Neural progenitor cell (in vitro differentiated cells): ENCODE measurements at places on chromosomes 3 and 15. TPM values are rescaled to one million over a fixed set of nuclear protein-coding genes. Genes with fewer than 3 reads are reported as not detected.

The ACAN gene
- 0.06 and 0.34 TPM in 2 replicates for total RNA-seq

The UROC1 gene
- total RNA-seq, result not detected in 2 replicates

DNA sequence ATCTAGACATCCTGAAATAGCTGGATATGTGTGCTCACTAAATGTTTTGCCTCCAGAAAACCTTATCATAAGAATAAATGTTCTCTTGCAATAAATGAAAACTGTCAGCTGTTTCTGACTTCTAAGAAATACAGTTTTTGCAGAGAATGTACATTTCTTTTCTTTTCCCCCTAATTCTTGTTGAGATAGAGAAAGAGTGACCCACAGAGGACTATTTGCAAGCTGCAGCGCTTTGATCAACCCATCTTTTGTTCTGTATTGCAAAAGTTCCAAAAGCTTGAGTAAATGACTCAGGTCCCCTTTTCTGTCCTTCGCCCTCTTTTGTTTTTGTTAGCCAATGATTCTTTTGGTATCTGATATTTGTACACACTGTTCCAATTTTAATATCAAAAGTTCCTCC lies 141.9 kb downstream of the BBX start:
- H3K27me3 ChIP-seq, result no peaks in the 10 kb centered on the region
- H3K4me3 ChIP-seq, result no peak overlapping the region
- peak; percentile 20 for DNase-seq
- H3K36me3 ChIP-seq, result no peaks in the 10 kb centered on the region

GRCh38 chr3:27425896-27426565 lies 56.8 kb upstream of the NEK10 start:
- DNase-seq, result no peak
- no peak overlapping the region for H3K27ac ChIP-seq

DNA sequence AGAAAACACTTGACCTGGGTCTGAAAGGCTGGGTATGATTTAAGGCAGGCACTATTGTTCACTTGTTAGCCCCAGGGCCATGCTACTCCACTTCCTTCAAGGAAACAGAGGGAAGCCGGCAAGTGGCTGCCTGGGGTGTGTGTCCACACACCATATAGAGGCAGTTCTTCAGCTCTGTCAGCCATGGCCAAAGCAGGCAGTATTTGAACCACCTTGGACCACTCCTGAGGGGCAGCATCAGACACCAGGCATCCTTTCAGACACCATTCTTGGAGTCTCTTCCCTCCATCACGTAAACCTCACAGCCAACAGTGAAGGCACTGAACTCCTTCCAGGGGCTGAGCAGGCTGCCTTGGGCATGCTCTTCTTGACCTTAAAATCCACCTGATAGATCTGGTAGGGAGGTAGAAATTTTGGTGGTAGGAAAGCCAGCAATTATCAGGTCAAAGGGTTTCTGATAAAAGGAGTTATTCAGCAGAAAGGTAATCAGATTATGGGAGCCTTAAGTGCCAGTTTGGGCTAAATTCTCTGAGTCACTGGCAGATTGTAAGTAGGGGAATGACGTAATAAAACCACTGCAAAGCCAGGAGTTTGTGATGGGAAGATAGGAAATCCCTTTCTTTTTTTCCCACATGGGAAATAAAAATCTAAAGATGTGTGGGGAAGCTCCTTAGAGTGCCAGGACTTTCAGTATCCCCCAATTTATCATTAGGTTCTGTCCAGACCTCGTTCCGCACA lies 20.2 kb downstream of the TGFBR2 start:
- no peak for DNase-seq
- peaks cover 26% of the 10 kb centered on the region for H3K4me1 ChIP-seq
- H3K27ac ChIP-seq, result no peak overlapping the region
- no peaks in the 10 kb centered on the region for H3K27me3 ChIP-seq
- no peaks in the 10 kb centered on the region for H3K36me3 ChIP-seq

GRCh38 chr3:190741788-190742187 lies 120.7 kb downstream of the GMNC start:
- no peaks in the 10 kb centered on the region for H3K36me3 ChIP-seq
- DNase-seq, result no peak
- no peak overlapping the region for H3K27ac ChIP-seq
- H3K4me1 ChIP-seq, result no peaks in the 10 kb centered on the region
- no peaks in the 10 kb centered on the region for H3K27me3 ChIP-seq

GRCh38 chr3:44476181-44476611 lies 1.3 kb downstream of the ZNF445 start:
- H3K4me3 ChIP-seq, result peak overlapping the region; percentile 97
- no peak for DNase-seq
- H3K27ac ChIP-seq, result no peak overlapping the region
- no peaks in the 10 kb centered on the region for H3K36me3 ChIP-seq

DNA sequence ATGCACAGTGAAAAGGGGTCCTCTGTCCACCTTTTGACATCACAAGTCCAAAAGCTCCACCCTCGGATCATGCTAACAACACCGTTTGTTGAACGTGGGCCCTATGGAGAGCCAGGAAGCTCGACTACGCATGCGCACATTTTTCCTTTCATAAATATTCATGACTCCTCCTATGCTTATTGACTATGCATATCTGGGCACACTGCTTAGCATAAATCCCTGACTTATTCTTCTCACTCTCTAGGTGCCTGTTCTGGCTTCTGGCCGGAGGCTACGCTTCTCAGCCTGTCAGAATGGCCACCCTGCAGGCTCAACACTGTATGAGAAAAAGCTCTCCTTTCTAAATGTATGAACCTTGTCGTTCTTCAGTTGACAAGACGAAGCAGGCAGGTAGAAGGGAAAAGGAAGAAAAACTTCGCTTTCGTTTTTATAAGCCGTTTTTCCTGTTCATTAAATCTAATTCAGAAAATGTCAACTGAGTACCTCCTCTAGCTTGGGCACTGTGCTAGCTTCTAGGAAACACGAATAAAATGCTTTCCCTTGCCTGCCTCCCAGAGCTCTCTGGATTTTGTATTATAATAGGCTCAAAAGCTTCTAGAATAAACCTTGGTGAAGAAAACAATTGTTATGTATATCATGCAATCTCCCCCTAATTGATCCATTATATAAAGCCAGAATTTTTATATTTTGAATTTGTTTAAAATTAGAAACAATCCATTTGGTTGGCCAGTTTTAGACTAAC lies 207.7 kb downstream of the ATP10A start:
- no peak for DNase-seq
- no peaks in the 10 kb centered on the region for H3K27me3 ChIP-seq
- no peaks in the 10 kb centered on the region for H3K4me1 ChIP-seq
- no peak overlapping the region for H3K4me3 ChIP-seq
